A549 treated with GW870086 at 1 μM for 4 hours (cell line): ENCODE measurements at places on chromosomes 5 and 9. TPM values are rescaled to one million over a fixed set of nuclear protein-coding genes. Genes with fewer than 3 reads are reported as not detected.

PPIP5K2 gene
- total RNA-seq, result 15.3 to 22.8 TPM (median 22.5 TPM) in 5 replicates

MRPL50 gene
- 13.7 to 19.7 TPM (median 14.0 TPM) in 5 replicates for total RNA-seq

NACC2 gene
- 27.5 to 38.0 TPM (median 35.5 TPM) in 5 replicates for total RNA-seq

TICAM2 gene
- 0.72 to 1.4 TPM (median 1.3 TPM) in 5 replicates for total RNA-seq

LTC4S gene
- total RNA-seq, result 0.32 to 0.72 TPM (median 0.35 TPM) in 3 of 5 replicates, not detected in the others

FGFR4 gene
- 18.1 to 25.8 TPM (median 22.7 TPM) in 5 replicates for total RNA-seq

PAX5 gene
- total RNA-seq, result 0.01 TPM in 2 of 5 replicates, not detected in the others

FOXD4L4 gene
- 0.06 to 0.07 TPM (median 0.06 TPM) in 3 of 5 replicates, not detected in the others for total RNA-seq

FST gene
- total RNA-seq, result 1.3 to 3.1 TPM (median 1.8 TPM) in 5 replicates

TMC1 gene
- 0.06 to 0.29 TPM (median 0.13 TPM) in 3 of 5 replicates, not detected in the others for total RNA-seq

TAF1L gene
- 0.02 TPM in 1 of 5 replicates, not detected in the others for total RNA-seq

HAPLN1 gene
- total RNA-seq, result not detected in 5 replicates

MAPKAP1 gene
- 50.4 to 82.2 TPM (median 79.1 TPM) in 5 replicates for total RNA-seq

PCDHB9 gene
- total RNA-seq, result 0.05 TPM in 1 of 5 replicates, not detected in the others

ERAP2 gene
- total RNA-seq, result 0.84 to 1.9 TPM (median 1.4 TPM) in 5 replicates

GABRB2 gene
- not detected in 5 replicates for total RNA-seq

ENTREP1 gene
- total RNA-seq, result 0.41 to 0.75 TPM (median 0.58 TPM) in 5 replicates

PKD2L2 gene
- not detected in 5 replicates for total RNA-seq

SLC23A1 gene
- 1.3 to 1.9 TPM (median 1.4 TPM) in 5 replicates for total RNA-seq

PTGER4 gene
- total RNA-seq, result 3.1 to 4.5 TPM (median 3.8 TPM) in 5 replicates

FBXL17 gene
- total RNA-seq, result 4.5 to 8.2 TPM (median 6.0 TPM) in 5 replicates

MEIKIN gene
- total RNA-seq, result not detected in 5 replicates

DBH gene
- total RNA-seq, result not detected in 5 replicates

PCSK5 gene
- 1.1 to 1.7 TPM (median 1.4 TPM) in 5 replicates for total RNA-seq
